Fibroblast of skin of scalp (primary cell): ENCODE measurements at places on chromosomes 7 and 10.

- peak; percentile 78 for DNase-seq
Measured at GRCh38 chr7:51019891-51020870, 237.5 kb upstream of the GRB10 start.

DNA sequence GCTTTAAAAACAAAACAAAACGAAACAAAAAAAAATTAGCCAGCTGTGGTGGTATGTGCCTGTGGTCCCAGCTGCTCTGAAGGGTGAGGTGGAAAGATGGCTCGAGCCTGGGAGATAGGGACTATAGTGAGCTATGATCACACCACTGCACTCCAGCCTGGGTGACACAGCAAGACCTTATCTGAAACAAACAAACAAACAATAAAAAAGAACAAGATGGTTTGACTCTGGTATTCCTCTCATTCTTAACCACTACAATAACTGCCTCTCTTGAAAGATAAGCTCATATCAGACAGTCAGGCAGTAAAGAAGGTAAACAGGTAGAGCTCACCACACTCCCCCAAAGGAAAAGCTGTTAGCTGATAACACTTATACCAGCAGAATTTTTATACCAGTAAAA is 14.1 kb upstream of the DUSP5 start:
- no peak for DNase-seq

GRCh38 chr7:66267249-66267648 is 62.1 kb downstream of the TPST1 start:
- peak; percentile 90 for DNase-seq

- no peak for DNase-seq
Measured at GRCh38 chr10:21289961-21290360, 235.5 kb downstream of the SKIDA1 start.

DNA sequence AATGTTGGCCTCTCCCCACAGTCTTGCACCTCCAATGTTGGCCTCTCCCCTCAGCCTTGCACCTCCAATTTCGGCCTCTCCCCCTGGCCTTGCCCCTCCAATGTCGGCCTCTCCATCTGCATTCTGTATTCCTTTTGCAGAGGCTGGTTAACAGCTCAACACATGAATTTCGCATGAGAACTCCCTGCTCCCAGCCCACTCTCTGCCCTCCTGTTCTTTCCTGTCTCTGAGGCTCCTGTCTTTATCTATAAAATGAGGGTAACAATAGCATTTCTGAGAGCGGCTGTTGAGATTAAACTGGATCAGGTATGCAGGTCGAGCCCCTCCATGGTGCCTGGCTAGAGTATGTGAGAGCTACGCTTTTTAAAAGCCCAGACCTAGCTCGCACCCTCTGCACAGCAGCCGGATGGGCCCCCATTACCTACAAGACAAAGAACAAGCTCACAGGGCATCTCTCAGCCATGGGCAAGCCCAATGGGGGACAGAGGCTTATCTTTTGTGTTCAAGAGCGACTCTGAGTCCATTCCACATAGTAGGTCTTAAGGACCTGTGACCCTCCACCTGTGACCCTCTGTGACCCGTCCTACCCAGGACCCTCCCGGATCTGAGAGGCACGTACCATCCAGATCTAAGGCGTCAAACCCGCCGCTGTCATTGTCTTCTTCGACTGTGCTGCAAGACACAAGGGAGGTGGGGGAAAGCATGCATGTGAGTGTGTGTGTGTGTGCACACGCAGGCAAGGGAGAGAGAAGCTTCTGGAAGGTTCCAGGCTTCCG is 82.2 kb upstream of the GNA12 start:
- no peak for DNase-seq

DNA sequence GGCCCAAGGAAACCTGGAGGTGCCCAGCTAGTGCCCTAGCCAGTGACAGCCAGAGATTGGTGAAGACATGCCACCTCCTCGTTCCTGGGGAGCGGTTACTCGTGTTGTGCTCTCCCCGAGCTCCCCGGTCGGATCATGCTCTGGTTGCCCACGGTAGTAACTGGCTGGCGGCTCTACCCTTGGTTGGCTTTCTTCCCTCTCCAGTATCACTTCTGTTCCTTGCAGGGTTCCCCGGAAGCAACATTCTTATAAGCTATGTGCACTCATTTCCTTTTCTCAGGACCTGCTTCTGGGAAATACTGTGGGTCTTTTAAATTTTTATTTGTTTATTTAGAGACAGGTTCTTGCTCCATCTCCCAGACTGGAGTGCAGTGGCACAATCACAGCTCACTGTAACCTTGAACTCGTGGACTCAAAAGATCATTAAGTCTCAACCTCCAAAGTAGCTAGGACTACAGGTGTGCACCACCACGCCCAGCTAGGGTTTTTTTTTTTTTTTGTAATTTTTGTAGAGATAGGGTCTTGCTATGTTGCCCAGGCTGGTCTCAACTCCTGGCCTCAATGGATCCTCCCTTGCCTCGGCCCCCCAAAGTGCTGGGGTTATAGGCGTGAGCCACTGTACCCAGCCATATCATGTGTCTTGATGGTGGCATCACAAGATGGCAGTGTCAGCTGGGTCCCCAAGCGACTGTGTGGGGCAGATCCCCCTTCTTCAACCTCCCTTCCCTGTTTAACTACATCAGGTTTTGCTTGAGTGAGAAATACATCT is 6.9 kb upstream of the CALHM1 start:
- no peak for DNase-seq

- peak; percentile 67 for DNase-seq
Measured at GRCh38 chr10:30639946-30640786, 10.6 kb upstream of the LYZL2 start.

DNA sequence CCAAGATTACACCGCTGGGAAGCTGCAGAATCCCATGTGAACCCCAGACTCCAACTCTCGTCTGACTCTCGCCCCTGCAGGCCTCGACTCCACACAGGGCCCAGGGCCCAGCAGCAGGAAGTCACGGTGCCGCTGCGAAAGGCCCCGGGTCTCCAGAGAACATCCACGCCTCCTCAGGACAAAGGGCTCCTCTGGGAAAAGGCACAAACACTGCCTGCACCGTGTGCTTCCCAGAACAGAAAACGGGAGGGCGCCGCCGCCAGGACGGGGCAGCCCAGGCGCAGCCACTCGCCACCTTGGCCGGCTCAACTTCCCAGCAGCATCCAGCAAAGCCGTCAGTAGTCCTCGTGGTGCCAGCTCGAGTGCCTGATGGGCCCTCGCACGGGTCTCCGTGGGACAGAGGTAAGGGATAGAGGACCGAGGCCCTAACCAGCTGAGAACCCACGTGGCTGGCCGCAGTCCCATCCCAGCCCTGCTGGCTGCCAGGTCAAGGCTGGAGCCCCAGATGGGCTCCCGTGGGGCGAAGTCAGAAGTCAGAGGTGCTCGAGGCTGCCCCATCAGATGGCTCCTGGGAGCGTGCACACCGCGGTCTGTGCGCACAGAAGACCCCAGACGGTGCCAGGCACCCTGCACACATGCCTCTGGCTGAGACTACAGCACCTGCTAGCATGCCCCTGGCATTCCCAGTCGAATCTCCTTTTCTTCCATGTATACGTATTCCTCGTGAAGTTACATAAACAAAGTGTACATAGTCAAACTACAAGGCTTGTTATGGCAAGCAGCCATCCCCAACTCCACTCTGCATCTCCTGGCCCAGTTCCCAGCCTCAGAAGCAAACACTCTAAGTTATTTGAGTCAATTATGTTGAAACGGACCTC is 60.2 kb downstream of the MAD1L1 start:
- DNase-seq, result peak; percentile 95

- peak; percentile 64 for DNase-seq
Measured at GRCh38 chr7:110839866-110840265, 251.1 kb upstream of the LRRN3 start.

DNA sequence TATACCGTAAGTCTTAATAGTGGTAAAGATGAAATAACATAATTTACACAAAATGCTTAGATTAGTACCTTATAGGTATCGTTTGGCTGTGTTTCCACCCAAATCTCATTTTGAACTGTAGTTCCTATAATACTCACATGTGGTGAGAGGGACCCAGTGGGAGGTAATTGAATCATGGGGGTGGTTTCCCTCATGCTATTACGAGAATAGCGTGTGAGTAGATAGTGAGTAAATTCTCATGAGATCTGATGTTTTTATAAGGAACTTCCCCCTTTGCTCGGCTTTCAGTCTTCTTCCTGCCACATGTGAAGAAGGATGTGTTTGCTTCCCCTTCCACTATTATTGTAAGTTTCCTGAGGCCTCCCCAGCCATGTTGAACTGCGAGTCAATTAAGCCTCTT is 426.3 kb upstream of the POT1 start:
- peak; percentile 71 for DNase-seq

- DNase-seq, result no peak
Measured at GRCh38 chr7:21146642-21147423, 281.1 kb upstream of the SP4 start.

DNA sequence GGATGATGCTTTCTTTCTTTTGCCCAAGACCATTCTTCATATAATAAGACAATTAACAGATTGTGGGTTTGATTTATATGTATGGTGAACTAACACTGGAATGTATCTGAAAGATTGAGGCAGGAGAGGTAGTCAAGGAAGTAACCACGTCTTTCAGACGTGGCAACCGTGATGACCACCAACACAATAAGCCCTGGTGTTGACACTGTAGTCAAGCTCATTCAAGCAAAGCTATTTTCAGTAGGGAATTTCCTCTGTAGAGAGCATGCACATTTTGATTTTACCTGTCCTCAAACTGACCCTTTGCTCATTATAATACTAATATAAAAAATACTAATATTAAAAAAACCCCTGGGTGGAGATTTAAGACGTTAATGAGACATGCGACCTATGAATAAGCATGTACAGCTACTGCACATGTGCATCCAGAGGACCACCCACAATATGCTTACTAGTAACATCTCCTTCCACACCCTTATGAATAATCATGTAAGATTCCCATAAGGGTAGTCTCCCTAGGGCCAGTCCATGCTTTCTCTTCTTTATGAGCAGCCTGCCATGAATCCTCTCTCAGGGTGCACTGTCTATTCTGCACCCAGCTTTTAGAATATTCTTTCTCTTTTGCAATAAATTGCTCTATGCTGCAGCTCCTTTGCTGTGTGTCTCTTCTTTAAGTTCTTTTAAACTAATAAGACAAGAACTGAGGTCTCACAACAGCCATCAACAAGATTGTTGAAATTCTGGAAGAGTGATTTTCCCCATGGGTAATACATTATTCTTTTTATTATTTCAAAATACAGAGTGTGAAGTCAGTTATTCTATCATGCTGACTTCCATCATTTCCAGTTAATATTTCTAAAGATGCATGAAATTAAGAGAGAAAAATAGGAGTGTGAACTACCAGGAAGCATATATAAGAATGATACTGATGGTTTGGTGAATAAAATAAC is 151.3 kb upstream of the NPVF start:
- DNase-seq, result no peak

GRCh38 chr7:4712281-4713182 is 30.4 kb downstream of the FOXK1 start:
- peak; percentile 44 for DNase-seq

DNA sequence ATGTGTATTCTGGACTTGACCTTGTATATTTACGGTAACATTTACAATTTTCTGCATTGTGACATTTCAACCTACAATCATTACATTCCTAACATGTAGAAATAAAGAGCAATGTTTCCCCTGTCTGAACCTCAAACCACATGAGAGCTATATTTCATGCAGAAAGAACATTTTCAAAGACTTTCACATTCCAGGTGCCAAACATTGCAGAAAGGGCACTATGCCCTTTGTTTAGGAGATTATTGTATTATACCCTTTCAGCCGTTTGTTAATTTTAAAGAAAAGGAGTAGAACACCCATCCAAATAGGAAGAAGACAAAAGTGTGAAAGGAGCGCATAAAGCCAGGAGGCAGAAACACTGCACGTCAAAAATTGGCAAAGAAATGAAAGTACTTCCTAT is 260.4 kb downstream of the RELN start:
- DNase-seq, result no peak

DNA sequence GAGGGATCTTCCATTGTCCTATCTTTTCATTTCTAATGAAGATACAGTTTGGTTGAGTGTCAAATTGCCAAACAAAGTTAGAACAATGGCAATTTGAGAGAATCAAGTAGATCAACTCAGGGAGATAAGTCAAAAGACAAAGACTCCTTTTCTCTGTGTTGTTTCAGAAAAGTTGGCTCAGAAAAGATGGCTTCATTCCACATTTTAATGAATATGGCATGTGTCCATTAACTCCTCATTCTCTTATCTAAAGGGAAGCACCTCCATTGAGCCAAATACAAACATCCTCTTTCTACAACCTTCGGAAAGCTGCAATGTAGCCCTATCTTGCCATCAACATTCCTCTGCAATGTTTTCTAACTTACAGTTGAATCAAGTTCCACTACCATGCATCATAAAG is 939.0 kb upstream of the C7orf33 start:
- DNase-seq, result no peak

DNA sequence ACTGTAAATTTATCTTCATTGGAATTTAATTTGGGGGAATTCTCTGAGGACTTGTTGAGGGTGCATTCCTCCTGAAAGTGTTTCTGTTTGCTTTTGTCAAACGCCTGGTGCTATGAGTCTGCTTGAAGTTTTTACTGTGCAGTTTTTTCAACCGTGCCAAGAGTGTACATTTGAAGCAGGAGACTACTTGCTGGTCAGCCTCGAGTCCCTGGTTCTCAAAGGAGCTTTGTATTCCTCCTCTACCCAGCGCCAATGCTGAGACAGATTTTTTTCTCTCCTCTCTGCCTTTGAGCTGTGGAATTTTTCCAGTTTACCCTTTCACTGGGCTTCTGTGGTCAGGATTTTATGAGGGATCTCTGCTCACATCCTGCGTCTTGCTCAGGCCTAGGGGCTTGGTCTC is 62.1 kb downstream of the NPY start:
- no peak for DNase-seq

DNA sequence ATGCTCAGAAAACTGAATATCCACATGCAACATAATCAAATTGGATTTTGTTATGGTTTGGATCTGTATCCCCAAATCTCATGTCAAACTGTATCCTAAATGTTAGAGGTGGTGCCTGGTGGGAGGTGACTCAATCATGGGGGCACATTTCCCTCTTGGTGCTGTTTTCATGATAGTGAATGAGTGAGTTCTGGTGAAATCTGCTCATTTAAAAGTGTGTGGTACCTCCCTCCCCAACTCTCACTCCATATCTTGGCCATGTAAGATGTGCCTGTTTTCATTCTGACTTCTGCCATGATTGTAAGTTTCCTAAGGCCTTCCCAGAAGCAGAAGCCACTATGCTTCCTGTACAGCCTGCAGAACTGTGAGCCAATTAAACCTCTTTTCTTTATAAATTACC is 239.6 kb upstream of the KLF14 start:
- DNase-seq, result no peak

GRCh38 chr7:13603016-13603415 is 386.4 kb downstream of the ETV1 start:
- DNase-seq, result no peak
